ENCODE measurements at places on chromosomes 2 and 18.

DNA sequence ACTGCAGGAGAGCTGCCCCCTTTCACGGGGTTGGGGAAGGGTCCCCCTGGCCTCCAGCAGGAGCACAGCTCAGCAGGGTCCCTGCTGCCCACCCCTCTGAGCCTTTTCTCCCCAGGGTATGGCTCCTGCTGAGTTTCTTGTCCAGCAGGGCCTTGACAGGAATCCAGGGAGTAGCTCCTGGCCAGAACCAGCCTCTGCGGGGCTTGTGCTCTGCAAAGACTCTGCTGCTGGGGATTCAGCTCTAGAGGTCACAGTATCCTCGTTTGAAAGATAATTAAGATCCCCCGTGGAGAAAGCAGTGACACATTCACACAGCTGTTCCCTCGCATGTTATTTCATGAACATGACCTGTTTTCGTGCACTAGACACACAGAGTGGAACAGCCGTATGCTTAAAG lies 21.2 kb downstream of the FOSL2 start:
- no peak for DNase-seq

DNA sequence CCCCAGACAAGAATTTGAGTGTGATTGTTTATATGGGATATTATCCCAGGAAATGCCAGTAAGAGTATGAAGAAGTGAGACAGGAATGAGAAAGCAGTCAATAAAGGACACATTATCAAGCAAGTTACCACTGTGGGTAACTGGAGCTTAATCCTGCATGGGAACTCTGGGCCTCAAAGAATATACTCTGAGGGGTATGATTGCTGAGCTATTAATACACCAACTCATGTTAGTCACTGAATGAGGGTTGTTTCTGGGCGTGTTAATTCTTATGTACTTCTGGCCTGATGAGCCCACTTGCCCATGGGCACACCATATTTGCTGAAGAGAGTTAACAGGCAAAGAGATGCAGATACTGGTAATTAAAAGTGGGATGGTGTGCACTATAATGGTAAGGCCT lies 26.6 kb upstream of the PAIP2B start:
- no peak for DNase-seq

GRCh38 chr18:57185434-57185833 lies 38.5 kb downstream of the BOD1L2 start:
- DNase-seq: no peak

- DNase-seq: no peak
Observed at GRCh38 chr18:76410033-76410432, 85.0 kb downstream of the ZNF516 start.
